ENCODE measurements at places on chromosomes 1 and 21. TPM values are rescaled to one million over a fixed set of nuclear protein-coding genes. Genes with fewer than 3 reads are reported as not detected.

DNA sequence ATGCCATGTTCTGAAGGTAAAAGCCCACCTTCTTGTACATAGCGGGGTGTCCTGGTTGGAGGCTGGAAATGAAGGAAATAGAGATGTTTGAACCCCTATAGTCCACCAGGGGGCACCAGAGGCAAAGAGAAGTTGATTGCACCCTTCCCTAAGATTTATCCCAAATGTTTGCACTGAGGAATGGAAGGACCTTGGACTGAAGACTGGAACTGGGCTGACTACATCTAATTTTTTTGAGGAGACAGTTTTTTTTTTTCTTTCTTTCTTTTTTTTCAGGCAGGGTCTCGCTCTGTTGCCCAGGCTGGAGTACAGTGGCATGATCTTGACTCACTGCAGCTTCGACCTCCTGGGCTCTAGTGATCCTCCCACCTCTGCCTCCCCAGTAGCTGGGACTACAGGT lies 55.3 kb upstream of the EIF4G3 start:
- peak; percentile 33 for DNase-seq

DNA sequence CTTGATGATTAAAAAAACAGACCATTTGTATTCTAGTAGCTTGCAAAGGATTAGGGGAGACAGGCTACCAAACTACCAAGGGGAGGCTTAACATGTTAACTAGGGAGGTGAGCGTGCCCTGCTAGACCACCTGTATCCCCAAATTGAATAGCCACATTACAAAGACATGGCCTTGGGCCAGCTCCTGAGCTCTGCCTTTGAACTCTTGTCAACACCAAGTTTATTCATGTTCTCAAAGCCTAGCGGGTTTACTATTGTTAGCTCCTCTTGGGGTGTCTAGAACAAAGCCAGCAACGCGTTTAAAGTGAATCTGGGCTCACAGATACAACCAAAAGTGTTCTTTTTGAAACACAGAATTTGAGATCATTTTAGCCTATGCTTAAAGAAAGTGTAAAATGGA lies 36.3 kb downstream of the SMYD2 start:
- DNase-seq: no peak

The OR2M3 gene
- not detected for total RNA-seq

DNA sequence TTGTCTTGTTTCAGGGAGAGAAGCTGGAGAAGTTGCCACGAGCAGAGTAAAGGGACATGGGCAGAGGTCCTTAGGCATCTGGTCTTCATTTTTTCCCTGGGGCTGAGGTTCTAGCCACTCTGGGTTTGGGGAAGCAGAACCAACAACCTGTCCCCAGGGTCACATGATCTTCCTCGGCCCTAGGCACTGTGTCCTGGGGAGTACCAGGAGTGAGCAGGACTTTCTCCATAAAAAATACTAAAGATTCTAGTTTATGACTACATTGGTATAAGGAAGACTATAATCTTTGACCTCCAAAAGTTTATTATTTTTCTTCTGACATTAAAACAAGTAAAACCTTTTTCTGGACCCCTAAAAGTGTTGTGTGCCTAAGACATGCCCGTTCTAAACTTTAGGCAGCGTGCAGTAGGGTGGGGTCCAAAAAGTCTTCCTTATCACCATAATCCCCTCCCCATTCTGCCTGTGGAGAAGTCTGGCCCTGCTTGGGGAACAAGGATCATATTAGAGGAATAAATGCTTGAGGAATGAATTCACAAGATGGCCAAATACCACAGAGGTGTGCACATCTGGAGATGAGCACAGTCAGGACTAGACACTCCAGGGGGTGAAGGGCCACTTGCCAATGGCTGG lies 19.3 kb upstream of the IGSF3 start:
- no peak for DNase-seq

GRCh38 chr1:232335261-232335660 lies 294.7 kb downstream of the SIPA1L2 start:
- DNase-seq: peak; percentile 73

DNA sequence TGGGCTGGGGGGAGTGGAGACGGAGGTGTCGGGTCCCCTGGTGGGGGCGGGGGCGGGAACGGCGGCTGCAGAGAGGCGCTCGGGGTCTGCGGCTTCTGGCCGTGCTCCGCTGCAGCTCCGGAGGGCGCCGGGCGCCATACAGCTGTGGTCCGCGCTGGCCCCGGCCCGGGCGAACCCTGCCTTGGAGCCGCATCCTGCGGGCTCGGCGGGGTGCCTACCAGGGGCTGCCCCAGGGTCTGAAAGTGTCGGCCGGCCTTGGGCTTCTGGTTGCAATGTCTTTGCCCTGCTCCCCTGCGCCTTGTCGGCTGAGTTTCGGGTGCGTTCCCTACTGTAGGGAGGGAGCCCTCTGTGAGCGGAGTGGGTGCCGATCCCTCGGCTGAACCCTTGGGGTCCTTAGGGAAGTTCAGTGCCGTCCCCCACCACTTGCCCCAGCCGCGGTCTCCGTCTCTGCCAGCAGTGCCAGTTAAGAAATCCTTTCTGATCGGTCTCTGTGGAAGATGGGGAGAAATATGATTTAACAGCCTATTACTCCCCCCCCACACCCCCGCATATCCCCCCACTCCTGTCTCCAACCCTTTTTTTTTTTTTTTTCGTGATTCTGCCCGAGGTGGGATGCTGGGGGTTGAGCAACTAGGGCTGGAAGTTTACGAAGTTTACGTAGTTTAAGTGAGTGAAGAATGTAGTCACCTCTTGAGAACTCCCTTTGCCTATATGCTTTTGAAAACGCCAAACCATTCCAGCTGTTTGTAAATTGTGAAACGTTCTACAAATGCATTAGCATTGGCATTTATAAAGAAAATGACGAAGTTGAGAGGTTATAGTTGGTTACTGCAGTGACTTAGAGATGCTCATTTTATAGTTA lies 588 bp downstream of the NEXN start:
- DNase-seq: no peak

The YIPF1 gene
- 14.8 TPM for total RNA-seq

The FHAD1 gene
- not detected for total RNA-seq

The CNTN2 gene
- not detected for total RNA-seq
